ENCODE measurements at places on chromosomes 5 and 9.

- no peak for DNase-seq
Measured at GRCh38 chr5:133680830-133681565, 68.7 kb upstream of the FSTL4 start.

DNA sequence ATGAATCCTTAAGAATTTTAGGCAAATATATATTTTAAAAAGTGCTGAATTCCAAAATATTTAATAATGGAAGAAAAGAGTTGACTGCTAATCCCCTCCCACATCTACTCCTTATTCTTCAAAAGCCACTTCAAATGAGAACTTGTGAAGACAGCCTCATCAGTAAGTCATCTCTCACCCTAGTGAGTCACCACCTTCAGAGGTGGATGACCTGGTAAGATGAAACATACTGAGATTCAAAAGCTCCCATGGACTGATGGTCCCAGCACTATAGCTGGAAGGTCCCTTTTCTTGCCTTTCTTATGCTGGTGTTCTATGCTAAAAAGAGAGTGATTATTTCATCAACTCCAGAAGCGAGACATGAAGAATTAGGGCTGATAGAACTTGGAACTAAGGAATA, 37.8 kb upstream of the SPDL1 start:
- DNase-seq, result no peak

GRCh38 chr9:33660772-33661171, 134.6 kb upstream of the PRSS3 start:
- DNase-seq, result no peak

DNA sequence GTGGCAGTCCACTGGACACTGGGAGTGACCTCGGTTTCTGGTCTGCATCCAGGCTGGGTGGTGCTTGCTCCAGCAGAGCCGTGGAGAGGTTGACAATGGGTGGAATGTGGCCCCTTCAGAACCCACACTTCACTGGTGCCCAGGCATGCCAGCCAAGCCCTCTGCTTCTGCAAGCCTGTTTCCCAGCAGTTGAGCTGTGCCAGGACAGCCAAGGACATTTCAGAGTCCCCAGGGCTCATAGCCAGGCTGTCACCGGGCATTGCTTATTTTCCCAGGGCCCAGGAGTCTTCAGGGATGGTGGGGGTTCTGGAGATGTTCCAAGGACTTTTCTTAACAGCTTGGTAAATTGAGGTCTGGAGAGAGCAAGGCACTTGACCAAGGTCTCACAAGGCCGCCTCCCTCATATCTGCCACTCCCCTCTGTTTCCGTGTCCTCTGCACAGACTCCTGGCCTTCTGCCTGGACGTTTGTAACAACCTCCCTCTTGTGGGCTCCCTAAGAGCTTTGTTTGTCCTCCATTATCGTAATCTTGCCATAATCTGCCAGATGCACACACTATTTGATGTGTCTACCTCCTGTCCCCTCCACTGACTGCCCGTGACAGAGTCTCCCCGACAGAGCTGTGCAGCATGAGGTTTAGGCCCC, 3.8 kb upstream of the NDST1 start:
- DNase-seq, result no peak

Data from stimulated activated CD8-positive, alpha-beta memory T cell treated with anti-CD3 and anti-CD28 coated beads, Interleukin-12 subunit alpha, Interleukin-12 subunit beta, amount 100 ng/mL, for 4 hours (primary cell).